ENCODE measurements at places on chromosomes 2 and 18.

DNA sequence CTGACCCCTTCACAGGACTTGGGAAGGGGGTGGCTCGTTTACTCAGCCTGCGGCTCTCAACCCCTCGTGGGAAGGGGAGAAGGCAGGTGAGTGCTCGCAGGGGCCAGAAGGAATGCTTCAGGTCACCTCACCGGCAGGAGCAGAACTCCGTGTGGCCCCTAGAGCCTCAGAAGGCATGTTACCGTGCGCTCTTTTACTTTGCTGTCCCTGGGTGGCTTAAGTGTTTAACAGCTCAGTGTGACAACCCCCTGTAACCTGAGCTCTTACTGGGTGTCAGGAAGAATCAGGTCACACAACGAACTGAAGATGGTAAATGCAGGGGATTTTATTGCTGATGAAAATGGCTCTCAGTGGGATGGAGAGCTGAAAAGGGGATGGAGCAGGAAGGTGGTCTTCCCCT is 1235.4 kb downstream of the LRP1B start:
- DNase-seq = no peak

DNA sequence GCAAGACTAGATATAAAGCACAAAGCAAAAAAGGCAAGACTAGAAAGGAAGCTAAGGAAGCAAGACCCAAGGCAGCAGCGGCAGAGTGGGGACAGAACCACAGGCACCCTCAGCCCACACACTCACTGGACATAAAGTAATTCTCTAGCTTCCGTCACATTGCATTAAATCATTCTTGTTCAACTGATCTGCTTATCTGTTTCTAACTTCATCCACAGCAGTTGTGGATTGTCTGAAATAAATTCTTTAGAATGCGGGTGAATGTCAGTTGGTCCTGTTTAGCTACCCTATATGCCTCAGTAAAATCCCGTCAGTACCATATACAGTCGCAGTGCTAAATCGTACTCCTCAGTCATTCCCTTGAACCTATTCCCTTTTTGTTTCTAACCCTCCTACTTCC is 183.2 kb upstream of the SLC39A10 start:
- DNase-seq = no peak

DNA sequence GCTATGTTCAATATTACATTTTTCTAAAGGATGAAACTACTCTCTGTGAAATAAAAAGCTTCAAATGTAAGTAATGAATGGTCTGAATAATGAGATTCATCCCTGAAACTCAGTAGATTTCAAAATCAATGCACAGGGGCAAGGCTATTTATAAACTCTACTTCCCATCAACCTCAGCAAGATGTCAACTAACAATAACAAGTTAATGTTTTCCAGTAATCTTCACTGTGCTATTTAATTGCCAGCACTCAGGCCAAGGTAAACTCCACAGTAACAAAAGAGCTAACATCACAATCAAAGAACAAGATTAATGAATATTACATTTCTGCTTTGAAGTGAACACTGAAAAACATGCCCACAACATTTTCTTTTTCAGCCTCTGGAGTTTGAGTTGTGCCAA is 144.3 kb upstream of the ZFP36L2 start:
- peak; percentile 80 for DNase-seq

DNA sequence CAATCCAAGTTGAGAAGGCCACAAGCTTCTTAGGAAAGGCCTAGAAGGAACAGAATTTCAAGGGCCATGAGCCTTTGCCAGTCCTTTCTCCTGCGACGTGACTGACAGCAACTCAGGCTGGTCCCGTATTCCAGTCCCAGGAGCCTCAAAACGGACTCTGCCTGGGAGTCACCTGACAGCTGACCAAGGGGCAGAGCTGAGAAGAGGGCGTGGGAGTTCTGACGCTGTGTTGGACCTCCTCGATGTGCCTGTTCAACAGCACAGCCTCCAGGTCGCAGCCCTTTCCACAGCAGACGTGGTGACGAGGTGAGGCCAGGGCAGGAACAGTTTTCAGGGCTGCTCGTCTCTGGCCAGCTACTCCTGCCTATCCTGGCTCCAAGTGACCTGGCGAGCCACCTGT is 37.6 kb downstream of the CENPO start:
- DNase-seq = no peak

DNA sequence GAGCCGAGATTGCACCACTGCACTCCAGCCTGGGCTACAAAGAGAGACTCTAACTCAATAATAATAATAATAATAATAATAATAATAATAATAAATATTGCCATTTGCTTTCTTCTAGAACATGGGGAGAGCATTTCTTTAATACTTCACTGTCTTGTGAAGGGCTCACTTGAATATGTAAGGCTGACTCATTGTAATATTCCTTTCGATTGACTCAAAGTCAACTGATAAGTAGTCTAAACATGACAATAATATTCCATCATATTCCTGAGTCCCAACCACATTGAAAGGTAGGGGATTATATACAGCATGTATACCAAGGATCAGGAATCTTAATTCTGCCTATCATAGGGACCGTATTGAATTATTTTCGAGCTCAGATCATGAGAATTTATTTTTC is 949.2 kb downstream of the DSC3 start:
- no peak for DNase-seq

GRCh38 chr2:170006587-170007325 is 171.2 kb upstream of the MYO3B start:
- DNase-seq = no peak

All from epithelial cell of proximal tubule (primary cell).